Colonic mucosa (tissue), 4 donors: ENCODE measurements at places on chromosomes 5 and 9.

DNA sequence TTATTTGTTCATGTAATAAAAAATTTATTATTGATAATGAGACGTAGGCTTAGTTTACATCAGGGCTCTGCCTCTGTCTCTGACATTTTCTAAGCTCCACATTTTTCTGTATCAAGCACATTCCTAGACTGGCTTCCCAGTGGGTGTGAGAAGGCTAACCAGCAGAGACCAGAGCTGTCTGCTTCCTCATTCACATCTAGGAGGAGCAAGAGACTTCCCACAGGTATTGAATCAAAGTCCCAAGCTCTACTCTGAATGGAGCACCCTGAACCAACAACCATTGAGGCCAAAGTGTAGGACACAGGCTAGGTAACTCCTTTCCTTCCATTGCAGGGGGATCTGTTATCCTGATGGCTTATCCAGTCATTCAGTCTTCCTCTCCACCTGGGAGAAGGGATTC, 72.4 kb downstream of the PARP8 start:
- no peaks in the 10 kb centered on the region for H3K4me1 ChIP-seq
- H3K4me3 ChIP-seq = no peak overlapping the region
- no peak for DNase-seq
- no peaks in the 10 kb centered on the region for H3K27me3 ChIP-seq
- no peak overlapping the region for H3K27ac ChIP-seq

GRCh38 chr5:1014346-1014745, 5.7 kb downstream of the NKD2 start:
- H3K36me3 ChIP-seq = no peaks in the 10 kb centered on the region
- H3K4me3 ChIP-seq = no peak overlapping the region
- no peak for DNase-seq

DNA sequence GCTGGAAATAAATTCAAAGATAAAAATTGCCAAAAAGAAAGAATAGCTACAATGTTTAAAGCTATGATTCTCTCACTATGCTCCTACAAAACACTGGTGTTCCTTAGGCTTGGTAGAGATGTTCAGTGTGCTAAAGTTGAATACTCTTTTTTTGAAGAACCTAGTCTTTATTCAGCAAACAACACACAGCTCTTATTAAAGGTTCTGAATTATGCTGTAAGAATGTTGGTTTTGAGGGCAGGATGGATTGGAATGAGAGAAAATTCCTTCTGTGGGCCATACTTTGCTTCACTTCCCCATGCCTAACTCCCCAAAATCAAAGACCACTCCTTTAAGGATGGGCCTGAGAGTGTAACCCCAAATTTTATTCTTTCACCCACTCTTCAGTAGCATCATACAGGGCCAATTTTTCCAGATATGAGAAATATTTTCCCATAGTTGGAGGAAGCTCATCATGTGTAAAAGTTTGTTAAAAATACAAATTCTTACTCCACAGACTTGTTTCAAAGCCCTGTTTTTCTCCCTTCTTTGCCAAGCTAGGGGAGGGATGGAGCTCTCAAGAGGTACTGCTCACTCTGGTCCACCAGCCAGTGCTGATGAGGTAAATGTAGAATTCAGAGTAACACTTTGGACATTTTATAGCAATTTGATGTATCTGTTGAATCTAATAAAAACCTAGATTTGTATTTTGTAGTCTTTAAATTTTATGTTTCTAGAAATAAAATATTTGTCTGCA, 99.3 kb downstream of the GDNF start:
- H3K36me3 ChIP-seq = no peaks in the 10 kb centered on the region
- H3K27me3 ChIP-seq = no peaks in the 10 kb centered on the region
- DNase-seq = no peak
- H3K4me1 ChIP-seq = peaks cover 3% of the 10 kb centered on the region
- H3K27ac ChIP-seq = no peak overlapping the region

DNA sequence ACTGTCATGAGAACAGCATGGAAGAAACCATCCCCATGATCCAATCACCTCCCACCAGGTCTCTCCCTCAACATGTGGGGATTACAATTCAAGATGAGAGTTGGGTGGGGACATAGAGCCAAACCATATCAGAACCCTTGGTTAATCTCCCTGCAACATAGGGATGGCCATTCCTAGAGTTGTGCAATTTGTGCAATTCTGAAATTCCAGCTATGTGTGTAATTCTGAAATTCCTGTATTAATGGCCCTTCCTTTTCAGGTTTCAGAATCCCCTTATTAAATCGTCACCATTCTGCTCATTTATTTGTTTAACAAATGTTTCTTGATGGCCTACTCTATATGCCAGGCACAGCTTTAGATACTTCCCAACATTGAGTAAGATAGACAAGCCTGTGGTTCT, 282.6 kb downstream of the SMARCA2 start:
- H3K36me3 ChIP-seq = no peaks in the 10 kb centered on the region
- no peaks in the 10 kb centered on the region for H3K27me3 ChIP-seq
- DNase-seq = no peak
- no peak overlapping the region for H3K4me3 ChIP-seq
- H3K27ac ChIP-seq = no peak overlapping the region
